ENCODE measurements at places on chromosomes 1 and 21.

DNA sequence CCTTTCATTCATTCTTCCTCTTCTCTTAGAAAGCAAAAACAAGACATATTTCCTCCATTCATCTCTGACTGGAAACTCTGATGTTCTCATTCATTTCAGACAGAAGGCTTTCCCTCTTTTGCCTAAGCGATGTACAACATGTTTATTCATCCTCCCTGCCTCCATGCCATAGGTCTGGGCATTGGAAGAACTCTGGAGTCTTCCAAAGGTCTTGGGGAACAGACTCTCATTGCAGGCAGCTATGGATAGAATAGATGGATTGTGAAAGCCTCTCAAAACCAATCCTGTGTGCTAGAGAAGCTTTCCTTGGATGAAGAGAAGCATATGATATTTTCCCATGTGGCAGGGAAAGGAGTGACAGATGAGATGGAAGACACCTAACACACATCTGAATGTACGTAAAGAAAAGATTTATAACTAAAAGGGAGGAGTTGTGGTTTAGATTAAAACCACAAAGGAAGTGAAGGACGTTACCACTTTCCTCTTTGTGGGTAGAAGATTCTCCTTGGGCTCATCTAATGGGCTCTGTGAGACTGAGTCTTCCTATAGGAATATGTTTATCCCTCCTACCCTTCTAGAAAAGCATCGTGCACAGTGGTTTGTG is 38.7 kb downstream of the BCL9 start:
- DNase-seq = no peak

GRCh38 chr1:168235548-168235885 is 9.7 kb downstream of the SFT2D2 start:
- no peak for DNase-seq

DNA sequence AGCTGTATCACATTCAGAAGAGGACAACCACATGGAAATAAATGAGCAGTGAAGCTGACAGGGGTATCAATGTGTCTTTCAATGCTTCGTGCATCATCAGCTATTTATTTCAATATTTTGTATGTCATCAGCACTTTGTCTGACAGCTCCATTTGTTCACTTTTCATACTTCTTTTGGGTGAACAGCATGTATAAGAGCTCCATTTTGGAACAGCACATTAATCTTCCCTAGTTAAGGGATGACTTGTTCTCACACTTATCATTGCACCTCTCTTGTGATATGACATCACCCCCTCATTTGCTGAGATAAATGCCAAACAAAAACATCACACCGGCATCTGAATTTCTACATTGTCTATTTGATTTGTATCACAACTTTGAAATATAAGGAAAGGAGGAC is 190.6 kb upstream of the SAMSN1 start:
- no peak for DNase-seq

- DNase-seq = no peak
Observed at GRCh38 chr1:208176649-208177048, 67.5 kb downstream of the PLXNA2 start.

All from activated T-cell treated with anti-CD3 and anti-CD28 coated beads for 24 hours (primary cell).